ENCODE measurements at places on chromosomes 11 and 22.

DNA sequence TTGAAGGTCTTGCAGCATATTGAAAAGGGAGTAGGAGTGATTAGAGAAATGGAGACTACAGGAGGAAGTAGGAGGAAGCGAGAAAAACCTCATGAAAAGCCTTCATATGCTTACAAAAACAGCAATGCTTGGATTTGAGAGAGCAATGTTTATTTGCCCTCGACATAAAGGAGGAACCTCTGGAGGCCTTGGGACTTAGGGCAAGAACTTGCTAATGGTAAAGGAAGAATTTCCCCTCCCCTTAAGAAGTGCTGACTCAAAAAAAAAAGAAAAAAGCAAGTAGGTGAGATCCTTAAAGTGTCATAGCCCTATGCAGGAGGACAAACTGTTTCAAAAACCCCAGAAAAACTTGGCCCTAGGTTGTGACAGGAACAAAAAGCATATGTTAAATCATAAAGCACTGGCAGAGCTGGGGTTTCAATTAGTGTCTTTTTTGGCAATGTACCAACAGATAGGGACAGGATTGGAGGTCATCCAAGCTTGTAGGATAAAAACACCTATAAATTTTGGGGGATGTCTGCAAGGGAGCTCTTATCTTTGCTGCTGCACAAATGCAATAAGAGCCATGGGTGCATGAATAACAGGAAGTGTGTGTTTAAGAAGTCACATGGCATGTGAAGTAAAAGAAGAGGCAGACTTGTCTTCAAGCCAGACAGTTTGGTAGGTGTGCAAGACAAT lies 4.9 kb downstream of the GLYAT start:
- DNase-seq, result no peak

DNA sequence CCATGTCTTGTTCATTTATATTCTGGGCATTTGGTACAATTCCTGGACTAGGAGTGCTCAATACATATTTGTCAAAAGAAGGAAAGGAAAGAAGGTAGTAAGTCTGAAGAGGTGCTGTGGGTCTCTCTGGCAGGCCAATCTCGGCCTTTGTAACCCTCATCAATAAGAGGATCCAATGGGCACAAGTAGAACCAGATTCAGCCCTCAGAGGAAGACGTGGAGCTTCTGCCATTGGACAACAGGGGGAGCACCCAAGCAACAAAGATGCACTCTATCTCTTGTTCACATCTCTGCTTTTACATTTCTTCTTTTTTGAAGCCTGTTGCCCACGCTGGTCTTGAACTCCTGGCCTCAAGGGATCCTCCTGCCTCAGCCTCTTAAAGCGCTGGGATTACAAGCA lies 2.2 kb upstream of the VPS11 start:
- DNase-seq, result no peak

DNA sequence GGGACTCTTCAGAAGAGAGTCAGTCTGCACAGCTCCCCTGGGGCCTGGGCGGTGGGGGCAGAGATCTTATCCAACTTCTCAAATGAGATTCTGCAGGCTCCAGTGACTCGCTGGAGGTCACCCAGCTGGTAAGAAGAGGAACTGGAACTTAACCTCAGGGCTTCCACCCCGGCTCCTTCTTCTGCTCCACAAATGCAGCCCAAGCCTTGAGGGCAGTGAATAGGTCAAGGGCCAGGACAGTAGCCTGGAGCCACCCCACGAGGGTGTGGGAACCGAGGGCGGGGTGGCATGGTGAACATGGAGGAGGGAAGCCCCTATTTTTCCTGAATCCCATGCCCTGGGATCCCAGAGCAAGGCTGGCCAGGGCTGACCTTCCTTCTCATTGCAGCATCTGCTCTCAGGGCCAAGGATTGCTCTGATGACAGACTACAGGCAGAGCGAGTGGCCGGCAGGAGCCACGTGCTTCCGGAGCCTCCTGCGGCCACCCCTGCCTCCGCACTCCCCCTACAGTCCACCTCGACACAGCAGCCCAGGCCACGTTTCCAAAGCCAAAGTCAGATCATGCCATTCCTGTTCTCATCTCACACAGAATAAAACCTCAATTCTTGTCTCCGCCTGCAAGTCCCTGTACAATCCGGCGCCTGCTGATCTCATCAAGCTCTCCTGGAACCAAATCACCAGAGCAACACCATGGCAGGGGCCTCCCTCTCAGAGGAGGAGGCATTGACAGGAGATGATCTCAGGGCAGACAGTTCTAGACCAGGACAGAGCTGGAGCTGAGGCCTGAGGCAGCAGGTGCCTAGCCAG lies 21.1 kb upstream of the UPK3A start:
- DNase-seq, result no peak

- DNase-seq, result no peak
Observed at GRCh38 chr11:19407677-19408270, 167.0 kb upstream of the E2F8 start.

DNA sequence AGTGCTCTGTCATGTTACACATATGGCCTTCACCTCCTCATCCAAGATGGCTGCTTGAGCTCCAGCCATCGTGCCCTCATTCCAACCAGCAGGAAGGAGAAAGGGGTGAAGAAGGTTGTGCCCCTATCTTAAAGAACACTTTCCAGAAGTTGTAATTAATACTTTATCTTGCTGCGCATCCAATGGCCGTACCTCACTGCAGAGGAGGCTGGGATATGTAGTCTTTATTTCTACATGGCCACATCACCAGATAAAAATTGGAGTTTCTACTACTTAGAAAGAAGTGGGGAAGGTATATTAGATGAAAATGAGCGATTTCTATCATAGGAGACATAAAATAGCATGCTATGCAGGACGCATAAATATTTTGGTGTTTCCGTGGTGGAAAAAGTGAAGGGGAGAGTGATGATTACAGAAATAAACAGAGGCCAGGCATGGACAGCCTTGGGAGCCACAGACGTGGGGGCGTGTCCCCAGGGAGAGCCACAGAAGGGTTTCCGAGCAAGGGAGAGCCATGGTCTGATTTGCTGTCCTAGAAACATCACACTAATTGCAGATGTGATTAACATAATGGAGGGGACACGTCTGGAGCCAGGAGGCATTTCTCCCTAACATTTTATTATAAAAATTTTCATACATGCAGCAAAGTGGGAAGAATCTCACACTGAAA lies 8.8 kb upstream of the MB start:
- DNase-seq, result no peak
